Stimulated activated CD4-positive, alpha-beta T cell treated with anti-CD3 and anti-CD28 coated beads, TNF-alpha, amount 100 ng/mL, for 4 hours (primary cell): ENCODE measurements at places on chromosomes 2 and 18.

DNA sequence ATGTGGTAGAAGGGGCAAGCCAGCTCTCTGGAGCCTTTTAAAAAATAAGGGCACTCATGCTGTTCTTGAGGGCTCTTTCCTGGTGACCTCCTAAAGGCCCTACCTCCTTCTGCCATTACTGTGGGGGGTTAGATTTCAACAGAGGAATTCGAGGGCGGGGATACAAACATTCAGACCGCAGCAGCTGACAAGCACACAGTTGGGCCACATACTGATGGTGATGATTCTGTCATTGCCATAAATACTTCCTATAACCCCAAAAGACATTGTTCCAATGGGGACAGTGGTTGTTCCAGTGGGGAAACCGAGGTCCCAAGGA, 67.0 kb downstream of the TSHZ1 start:
- no peak for DNase-seq

DNA sequence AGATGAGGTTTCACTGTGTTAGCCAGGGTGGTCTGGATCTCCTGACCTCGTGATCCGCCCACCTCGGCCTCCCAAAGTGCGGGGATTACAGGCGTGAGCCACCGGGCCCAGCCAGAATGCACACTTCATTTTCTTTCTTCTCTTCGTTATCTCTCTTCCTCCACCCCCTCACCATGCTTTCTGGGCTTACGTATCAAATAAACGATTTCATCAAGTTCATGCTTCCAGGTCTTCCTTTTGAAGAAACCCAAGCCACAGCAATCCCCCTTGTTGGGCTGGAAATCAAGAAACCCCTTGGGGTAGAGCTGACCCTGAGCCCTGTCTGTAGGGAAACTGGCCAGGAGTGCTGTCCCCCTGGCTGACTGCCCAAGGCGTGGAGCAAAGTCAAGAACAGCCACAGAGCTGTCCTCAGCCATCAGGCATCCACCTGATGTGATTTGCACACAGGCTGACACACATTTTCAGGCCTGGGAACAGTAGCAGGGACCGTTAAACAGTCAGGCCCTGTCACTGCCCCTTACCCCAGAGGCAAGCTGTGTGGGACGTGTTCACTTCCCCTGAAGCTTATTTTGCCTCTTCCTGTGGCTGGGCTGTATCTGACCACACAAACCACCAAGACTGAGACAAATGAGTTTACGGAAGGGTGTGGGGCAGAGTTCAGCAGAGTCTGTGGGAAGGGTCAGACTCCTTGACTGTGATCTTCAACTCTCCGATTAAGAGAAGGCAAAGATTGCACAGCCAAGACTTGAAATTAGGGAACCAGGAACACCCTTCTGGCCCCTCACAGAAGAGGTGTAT, 15.1 kb upstream of the NMUR1 start:
- DNase-seq = no peak

GRCh38 chr2:68569604-68570003, 73.8 kb upstream of the PROKR1 start:
- DNase-seq = no peak

- DNase-seq = no peak
These were observed 1.2 kb downstream of the KIAA1328 start for GRCh38 chr18:36830158-36830495.

DNA sequence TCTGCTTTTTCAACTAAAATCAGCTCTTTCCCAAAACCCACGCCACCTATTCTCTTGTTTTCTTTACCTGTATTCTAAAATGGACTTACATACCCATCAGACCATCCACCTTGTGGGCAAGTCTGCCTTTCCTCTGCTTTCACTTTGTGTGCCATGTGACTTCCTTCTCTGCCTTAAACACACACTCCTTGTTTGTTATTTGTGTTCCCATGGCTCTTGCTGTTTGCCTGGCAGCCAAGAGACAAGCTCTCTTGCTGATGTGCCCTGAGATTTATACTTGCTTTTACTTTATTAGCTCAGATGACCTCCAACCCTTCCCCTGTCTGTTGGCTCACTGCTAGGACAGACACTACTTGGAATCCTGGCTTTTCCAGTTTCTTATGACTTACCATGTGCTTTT, 309.7 kb upstream of the LRRTM4 start:
- no peak for DNase-seq

GRCh38 chr2:120283649-120284048, 31.0 kb downstream of the RALB start:
- DNase-seq = no peak
